ENCODE measurements at places on chromosomes 7 and 10. TPM values are rescaled to one million over a fixed set of nuclear protein-coding genes. Genes with fewer than 3 reads are reported as not detected.
A peak's percentile ranks its signal among the peaks of the same experiment; 100 is the strongest.

GRCh38 chr7:78703391-78703790 is 750.1 kb downstream of the MAGI2 start:
- no peak for DNase-seq

DNA sequence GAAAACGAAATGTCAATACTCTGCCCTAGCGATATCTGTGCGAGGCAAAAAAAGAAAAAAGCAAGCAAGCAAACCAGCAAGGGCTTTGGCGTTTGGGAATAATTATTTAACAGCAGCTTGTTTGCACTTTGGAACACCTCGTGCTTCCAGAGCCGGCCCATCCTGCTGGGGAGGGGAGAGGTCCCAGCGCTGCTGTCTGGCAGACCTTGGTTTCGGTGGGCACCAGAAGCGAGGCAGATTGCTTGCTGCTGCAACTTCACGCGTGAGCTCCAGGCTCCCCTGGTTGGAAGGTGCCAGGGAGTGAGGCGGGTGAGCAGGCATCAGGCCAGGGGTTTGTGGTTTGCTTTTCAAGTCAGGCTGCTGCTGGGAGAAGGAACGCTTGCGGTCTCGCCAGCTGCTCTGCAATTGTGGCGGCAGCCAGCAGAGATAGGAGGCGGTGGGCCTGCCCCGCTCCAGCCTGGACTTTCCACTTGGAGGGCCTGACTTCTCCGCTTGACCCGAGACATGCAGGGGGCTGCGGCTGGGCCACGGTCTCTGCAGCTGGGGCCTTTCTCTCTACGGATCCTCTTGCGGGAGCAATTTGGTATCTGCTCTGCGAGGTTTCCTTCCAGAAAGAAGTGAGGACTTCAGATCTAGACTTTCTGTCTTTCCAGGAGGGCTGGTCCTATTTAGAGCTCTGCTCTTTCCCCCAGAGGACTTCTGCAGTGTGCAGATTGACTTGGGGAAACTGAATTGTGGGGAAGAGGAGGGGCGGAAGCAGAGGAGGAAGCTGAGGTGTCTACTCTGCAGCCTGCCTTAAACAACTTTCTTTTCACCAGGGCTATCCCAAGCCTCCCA is 131.4 kb downstream of the PRPF18 start:
- DNase-seq: peak; percentile 86

DNA sequence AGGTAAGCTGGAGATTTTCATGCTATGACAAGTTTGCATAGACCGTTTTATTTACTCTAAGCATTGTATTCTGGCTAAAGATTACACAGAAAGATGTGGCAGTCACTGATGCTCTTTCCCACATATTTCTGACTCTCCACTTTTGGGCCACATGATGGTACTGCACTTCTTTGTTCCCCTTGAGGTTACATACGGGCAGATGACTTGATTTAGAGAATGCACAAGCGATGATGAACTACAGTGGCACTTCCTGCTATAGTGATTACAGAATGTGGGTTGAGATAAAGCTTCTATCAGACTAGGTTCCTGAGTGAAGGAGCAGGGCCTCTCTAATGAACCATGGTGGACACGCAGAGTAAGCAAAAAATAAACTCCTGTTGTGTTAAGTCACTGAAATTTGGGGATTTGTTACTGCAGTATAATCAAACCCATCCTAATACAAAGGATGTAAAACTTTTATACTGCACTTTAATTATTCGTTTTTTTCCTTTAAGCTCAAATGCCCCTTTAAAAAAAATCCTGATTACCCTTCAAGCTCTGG is 177.9 kb downstream of the TAX1BP1 start:
- no peak for DNase-seq

GRCh38 chr7:98105942-98106544 is 619 bp upstream of the LMTK2 start:
- peak; percentile 60 for DNase-seq

DNA sequence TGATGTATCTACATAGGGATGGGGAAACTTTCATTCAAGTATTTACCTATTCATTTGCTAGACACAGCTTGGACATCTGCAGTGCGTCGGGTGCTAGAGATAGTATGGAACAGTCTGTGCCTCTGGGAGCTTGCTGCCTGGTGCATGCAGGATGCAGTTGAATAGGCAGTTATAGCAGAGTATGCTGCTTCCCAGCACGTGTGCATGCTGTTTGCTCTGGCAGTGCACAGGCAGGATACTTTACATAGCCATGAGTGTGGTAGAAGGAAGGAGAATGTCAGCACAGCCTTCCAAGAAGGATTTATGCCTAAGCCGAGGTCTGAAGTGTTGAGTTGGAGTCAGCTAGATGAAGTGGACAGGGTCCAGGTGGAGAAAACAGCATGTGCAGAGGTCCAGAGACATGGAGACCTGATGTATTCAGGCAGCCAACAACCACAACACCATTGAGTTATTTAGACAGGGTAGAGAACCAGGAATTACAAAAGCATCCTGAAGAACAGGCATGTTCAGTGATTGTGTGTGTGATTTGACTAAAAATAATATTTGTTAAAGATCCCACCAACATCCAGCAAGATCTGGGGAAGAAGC is 8.1 kb downstream of the MAP3K8 start:
- peak; percentile 30 for DNase-seq

DNA sequence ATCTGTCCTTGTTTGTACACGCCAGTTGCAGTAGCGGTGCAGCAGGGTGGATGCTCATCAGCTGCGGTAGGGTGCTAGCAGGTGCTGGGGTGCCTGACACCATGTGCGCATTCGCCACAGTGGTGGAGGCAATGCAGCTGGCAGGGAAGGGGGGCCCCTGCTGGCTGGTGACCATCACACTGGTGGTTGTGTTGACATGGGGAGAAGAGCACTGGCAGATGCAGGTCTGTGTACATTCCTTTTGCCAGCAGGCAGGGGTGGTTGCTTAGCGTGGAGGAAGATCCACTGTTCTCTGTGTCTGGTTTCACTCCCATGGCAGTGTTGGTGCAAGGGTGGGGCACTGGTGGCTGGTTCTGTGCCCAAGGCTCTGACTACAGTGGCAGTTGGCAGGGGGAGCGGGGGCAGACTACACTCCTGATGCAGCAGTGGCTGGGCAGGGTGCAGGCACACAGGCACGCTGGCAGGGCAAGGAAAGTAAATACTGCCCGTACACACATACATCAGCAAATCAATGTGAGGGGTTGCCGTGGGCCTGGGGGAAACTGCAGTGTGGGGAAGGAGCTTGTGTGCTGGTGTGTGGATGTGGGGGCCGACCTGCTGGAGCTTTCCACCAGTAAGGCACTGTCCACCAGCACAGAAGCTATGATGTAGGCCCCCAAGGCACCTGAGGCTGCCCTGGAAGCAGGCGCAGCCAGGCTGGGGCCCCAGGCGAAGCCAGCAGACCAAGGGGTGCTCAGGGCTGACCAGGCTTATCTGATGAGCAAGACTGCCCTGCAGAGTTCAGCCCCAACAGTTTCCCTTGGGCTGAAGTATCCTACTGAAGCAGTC is 87.2 kb upstream of the UNC5B start:
- DNase-seq: peak; percentile 78

DNA sequence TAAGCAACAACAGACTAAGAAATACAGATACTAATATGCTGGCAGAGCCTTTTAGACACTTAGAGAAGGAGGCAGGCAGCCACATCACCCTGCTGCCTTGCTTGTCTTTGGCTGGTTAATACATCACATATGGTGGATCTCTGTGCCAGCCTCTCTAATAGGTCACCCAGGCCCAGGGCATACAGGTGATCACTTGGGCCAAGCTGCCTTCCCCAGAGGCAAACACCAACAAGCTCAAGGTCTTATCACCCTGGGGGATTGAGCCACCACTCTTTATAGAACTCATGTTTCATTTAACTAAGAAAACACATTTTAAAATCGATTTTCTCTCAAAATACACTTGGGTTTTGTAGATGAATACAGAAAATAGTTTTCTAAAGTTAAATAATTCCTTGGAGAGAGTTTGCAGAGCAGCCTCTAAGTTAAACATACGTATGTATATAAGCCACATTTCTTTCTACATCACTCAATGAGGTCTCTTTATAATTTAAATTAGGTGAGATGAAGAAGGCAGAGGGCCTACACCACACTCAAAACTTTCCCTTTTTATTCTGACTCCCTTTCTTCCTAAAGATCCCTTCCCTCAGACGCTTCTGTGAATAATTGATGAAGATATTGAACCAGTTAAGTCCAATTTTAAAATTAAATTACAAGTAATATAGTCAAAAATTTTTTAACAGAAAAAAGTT is 556.8 kb upstream of the GHITM start:
- no peak for DNase-seq

- no peak for DNase-seq
Observed at GRCh38 chr10:69335063-69335587, 56.8 kb downstream of the HK1 start.

DNA sequence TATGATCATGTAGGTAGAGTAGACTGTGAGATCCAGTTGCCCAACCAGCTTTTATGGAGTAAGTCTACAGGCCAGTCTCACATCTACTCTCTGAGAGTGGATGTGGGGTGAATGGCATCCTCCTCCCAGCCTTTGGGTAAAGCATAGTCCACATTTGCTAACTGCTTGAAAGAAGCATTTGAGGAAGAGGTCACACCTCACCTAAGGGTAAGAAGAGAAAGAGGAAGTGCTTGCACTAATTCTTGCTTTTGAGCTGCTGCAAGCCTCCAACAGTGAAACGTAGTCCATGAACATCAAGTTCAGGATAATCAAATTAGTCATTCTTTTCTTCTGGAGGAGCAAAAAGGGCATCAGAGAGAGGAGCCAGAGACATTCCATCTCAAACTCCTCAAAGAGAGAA is 93.9 kb upstream of the AGR3 start:
- DNase-seq: no peak

The TLL2 gene
- total RNA-seq: 0.18 TPM

The TUBAL3 gene
- not detected for total RNA-seq

The GTF2IRD2 gene
- 27.6 TPM for total RNA-seq

The GNGT1 gene
- total RNA-seq: not detected
